Placental epithelial cell (primary cell): ENCODE measurements at places on chromosomes 6 and 20. TPM values are rescaled to one million over a fixed set of nuclear protein-coding genes. Genes with fewer than 3 reads are reported as not detected.

Gene CYP39A1
- 0.22 and 0.79 TPM in 2 replicates for total RNA-seq

Gene BPIFA2
- total RNA-seq, result not detected in 2 replicates

Gene ZBTB9
- 4.9 and 7.9 TPM in 2 replicates for total RNA-seq

Gene PAX1
- not detected in 2 replicates for total RNA-seq

Gene MAP7
- total RNA-seq, result 15.3 and 15.9 TPM in 2 replicates

Gene FAM162B
- not detected in 2 replicates for total RNA-seq

Gene F13A1
- not detected in 2 replicates for total RNA-seq

Gene C4B
- 4.2 and 6.3 TPM in 2 replicates for total RNA-seq

Gene CST4
- not detected in 2 replicates for total RNA-seq

Gene TMEM170B
- total RNA-seq, result under 0.01 and 0.22 TPM in 2 replicates

Gene PRL
- total RNA-seq, result not detected in 2 replicates

Gene SLCO4A1
- total RNA-seq, result 15.7 and 36.3 TPM in 2 replicates

Gene CRIP3
- 2.4 TPM in 1 of 2 replicates, not detected in the other for total RNA-seq

Gene RAD21L1
- total RNA-seq, result under 0.01 TPM in 1 of 2 replicates, not detected in the other

Gene TINAG
- not detected in 2 replicates for total RNA-seq

Gene FOXF2
- total RNA-seq, result under 0.01 TPM in 1 of 2 replicates, not detected in the other

Gene MUC22
- total RNA-seq, result 0.11 TPM in 1 of 2 replicates, not detected in the other

Gene OR14J1
- total RNA-seq, result not detected in 2 replicates

Gene C6orf141
- total RNA-seq, result not detected in 2 replicates

Gene TSHZ2
- total RNA-seq, result not detected in 2 replicates

Gene IMPG1
- total RNA-seq, result not detected in 2 replicates

Gene HAO1
- total RNA-seq, result not detected in 2 replicates

Gene AIF1
- not detected in 2 replicates for total RNA-seq

Gene TBX18
- total RNA-seq, result 62.0 and 72.0 TPM in 2 replicates

Gene BTN1A1
- not detected in 2 replicates for total RNA-seq

Gene OR12D3
- not detected in 2 replicates for total RNA-seq

Gene RAET1E
- total RNA-seq, result not detected in 2 replicates

Gene TREM2
- not detected in 2 replicates for total RNA-seq

Gene HLA-DOA
- total RNA-seq, result not detected in 2 replicates

Gene MYO6
- total RNA-seq, result 10.1 and 11.4 TPM in 2 replicates

Gene TFAP2D
- not detected in 2 replicates for total RNA-seq

Gene BCKDHB
- 23.9 and 27.7 TPM in 2 replicates for total RNA-seq

Gene IDH3B
- total RNA-seq, result 75.8 and 89.3 TPM in 2 replicates

Gene TLDC2
- not detected in 2 replicates for total RNA-seq

Gene CHMP4B
- 33.3 and 40.8 TPM in 2 replicates for total RNA-seq
